T-helper 2 cell treated with Interferon-gamma antibody and Interleukin-4, amounts not matched to agents 100 ng/mL and 5 ng/mL, for 36 hours (primary cell): ENCODE measurements at places on chromosomes 6 and 20. TPM values are rescaled to one million over a fixed set of nuclear protein-coding genes. Genes with fewer than 3 reads are reported as not detected.

KCNK16 gene
- not detected in 2 replicates for total RNA-seq

ID4 gene
- not detected in 2 replicates for total RNA-seq

COL11A2 gene
- total RNA-seq: 0.59 and 0.77 TPM in 2 replicates

DPM1 gene
- 40.9 and 44.6 TPM in 2 replicates for total RNA-seq

TTLL9 gene
- total RNA-seq: not detected in 2 replicates

TBC1D20 gene
- 32.2 and 32.5 TPM in 2 replicates for total RNA-seq

TMEM244 gene
- not detected in 2 replicates for total RNA-seq

SDCBP2 gene
- 2.2 and 3.7 TPM in 2 replicates for total RNA-seq

ARMC12 gene
- total RNA-seq: 0.86 and 0.91 TPM in 2 replicates

BACH2 gene
- total RNA-seq: 33.2 and 35.2 TPM in 2 replicates

GNMT gene
- total RNA-seq: 0.98 and 1.00 TPM in 2 replicates

CYP21A2 gene
- total RNA-seq: 0.59 TPM in 2 replicates

C6orf58 gene
- not detected in 2 replicates for total RNA-seq

RUNX2 gene
- 34.7 and 39.3 TPM in 2 replicates for total RNA-seq

OCSTAMP gene
- not detected in 2 replicates for total RNA-seq

E2F3 gene
- 39.1 and 39.4 TPM in 2 replicates for total RNA-seq

FRMD1 gene
- not detected in 2 replicates for total RNA-seq

KCNK17 gene
- total RNA-seq: not detected in 2 replicates

GABRR1 gene
- total RNA-seq: not detected in 2 replicates

NPEPL1 gene
- total RNA-seq: 26.0 and 26.7 TPM in 2 replicates

LY6G6D gene
- not detected in 2 replicates for total RNA-seq

GATA5 gene
- not detected in 2 replicates for total RNA-seq

JARID2 gene
- total RNA-seq: 32.0 and 33.3 TPM in 2 replicates

GRIK2 gene
- not detected in 2 replicates for total RNA-seq

PPT2 gene
- 9.0 and 10.7 TPM in 2 replicates for total RNA-seq

GRM1 gene
- total RNA-seq: not detected in 2 replicates

LKAAEAR1 gene
- total RNA-seq: 0.34 TPM in 1 of 2 replicates, not detected in the other

ARMH2 gene
- total RNA-seq: 0.61 and 1.4 TPM in 2 replicates

ZNF391 gene
- 0.39 TPM in 2 replicates for total RNA-seq

SERINC1 gene
- 49.0 and 49.1 TPM in 2 replicates for total RNA-seq

CEP250 gene
- 56.8 and 58.2 TPM in 2 replicates for total RNA-seq

GTF2H4 gene
- total RNA-seq: 29.8 and 32.1 TPM in 2 replicates

CDSN gene
- total RNA-seq: not detected in 2 replicates

SOX18 gene
- 0.68 and 0.75 TPM in 2 replicates for total RNA-seq

MARCKS gene
- total RNA-seq: 0.11 and 0.20 TPM in 2 replicates

POM121L2 gene
- not detected in 2 replicates for total RNA-seq

BPIFA3 gene
- total RNA-seq: not detected in 2 replicates

TRDN gene
- not detected in 2 replicates for total RNA-seq

MLIP gene
- total RNA-seq: not detected in 2 replicates

MICA gene
- 9.3 and 11.8 TPM in 2 replicates for total RNA-seq

MYBL2 gene
- 102 and 104 TPM in 2 replicates for total RNA-seq

ARG1 gene
- total RNA-seq: not detected in 2 replicates

RAET1L gene
- total RNA-seq: not detected in 2 replicates

NKAIN2 gene
- total RNA-seq: not detected in 2 replicates

ERVFRD-1 gene
- total RNA-seq: 0.07 TPM in 1 of 2 replicates, not detected in the other

DUSP15 gene
- total RNA-seq: not detected in 2 replicates

SLC32A1 gene
- total RNA-seq: not detected in 2 replicates
